Fibroblast of skin of right quadriceps (primary cell): ENCODE measurements at places on chromosomes 3 and 15.

DNA sequence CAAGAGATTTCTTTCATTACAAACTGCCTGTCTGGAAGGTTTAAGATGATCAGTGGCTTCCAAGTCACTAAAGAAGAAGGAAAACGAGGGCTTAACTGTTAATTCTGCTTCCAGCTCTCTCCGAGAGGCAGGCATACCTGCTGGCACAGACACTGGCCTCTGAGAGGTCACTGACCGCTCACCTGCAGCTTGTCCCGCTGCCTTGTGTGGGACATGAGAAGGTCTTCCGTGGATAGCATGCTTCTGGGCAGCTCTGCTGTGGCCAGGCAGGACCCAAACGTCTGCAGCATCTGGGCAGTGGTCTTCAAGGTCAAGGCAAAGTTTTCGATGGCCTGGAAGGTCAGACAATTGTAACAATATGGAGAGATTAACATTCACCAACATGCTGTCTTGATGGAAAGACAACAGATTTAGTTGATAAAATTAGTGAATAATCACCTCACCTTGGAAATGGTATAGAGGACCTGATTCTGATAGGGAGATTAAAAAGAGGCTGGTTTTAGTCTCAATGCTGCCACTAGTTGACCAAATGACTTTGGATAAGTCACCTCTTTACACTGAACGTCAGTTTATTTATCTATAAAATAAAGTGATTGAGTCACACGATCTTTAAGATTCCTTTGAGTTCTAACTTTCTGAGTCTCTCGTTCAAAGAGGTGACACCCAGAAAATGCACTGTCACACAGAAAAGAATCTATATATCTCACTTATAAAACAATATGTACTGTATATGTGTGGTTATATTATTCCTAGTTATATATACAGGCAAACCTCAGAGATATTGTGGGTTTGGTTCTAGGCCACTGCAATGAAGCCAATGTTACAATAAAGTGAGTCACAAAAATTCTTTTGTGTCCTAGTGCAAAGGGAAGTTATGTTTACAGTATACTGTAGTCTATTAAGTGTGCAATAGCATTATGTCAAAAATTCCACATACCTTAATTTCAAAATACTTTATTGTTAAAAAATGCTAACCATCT, 65.1 kb downstream of the B3GNT5 start:
- peak; percentile 49 for DNase-seq

GRCh38 chr15:59283717-59284391, 77.2 kb downstream of the LDHAL6B start:
- DNase-seq: no peak

- DNase-seq: no peak
Observed at GRCh38 chr3:14096742-14097141, 27.9 kb downstream of the CHCHD4 start.

GRCh38 chr15:25864966-25865365, 1.8 kb upstream of the ATP10A start:
- peak; percentile 53 for DNase-seq

DNA sequence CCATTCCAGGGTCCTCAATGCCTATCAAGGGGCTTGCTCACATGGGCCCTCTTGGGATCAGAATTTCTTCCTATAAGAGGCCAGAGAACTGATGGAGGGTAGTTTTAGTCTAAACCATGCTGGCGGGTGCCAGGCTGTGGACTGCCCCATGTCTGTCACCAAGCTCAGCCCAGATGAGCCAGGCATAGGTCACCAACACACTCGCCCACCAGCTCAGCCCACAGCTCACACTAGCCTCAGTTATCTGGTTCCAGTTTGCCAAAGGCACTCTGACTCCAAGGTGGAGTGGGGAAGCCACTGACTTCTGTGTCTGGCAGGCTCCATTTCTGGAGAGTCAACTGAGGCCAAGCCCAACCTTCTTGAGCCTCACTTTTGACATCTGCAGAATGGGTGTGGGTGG, 50.7 kb upstream of the INSYN1 start:
- DNase-seq: no peak
